ENCODE measurements at places on chromosomes 2 and 18.

DNA sequence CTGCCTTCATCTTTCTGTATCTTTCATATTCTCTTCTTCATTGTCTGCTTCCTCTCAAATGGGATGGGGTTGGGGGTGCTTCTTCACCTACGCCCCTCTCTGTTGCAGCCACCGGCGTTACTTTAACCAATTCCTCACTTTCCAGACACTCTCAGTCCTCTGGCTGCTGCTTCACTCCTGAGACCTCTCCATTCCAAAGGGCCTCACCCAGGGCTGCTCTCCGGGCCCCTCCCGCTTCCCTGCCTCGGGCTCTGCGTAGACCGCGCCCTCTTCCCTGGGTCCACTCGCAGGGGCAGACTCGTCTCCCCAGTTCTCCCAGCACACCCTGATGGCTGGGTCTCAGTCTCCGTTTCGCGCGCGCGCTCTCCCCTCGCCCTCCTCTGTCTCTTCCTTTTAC is 926 bp downstream of the SERPINB8 start:
- DNase-seq = no peak

DNA sequence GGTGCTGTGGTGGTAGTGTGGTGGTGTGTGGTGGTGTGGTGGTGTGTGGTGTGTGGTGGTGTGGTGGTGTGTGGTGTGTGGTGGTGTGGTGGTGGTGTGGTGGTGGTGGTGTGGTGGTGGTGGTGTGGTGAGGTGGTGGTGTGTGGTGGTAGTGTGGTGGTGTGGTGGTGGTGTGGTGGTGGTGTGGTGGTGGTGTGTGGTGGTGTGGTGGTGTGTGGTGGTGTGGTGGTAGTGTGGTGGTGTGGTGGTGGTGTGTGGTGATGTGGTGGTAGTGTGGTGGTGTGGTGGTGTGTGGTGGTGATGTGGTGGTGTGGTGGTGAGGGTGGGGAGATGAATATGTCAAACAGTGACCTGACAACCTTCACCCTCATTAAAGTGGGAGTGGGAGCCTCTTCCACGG is 55.6 kb upstream of the DLGAP1 start:
- no peak for DNase-seq

- DNase-seq = no peak
Measured at GRCh38 chr2:166775176-166775575, 113.1 kb upstream of the XIRP2 start.

DNA sequence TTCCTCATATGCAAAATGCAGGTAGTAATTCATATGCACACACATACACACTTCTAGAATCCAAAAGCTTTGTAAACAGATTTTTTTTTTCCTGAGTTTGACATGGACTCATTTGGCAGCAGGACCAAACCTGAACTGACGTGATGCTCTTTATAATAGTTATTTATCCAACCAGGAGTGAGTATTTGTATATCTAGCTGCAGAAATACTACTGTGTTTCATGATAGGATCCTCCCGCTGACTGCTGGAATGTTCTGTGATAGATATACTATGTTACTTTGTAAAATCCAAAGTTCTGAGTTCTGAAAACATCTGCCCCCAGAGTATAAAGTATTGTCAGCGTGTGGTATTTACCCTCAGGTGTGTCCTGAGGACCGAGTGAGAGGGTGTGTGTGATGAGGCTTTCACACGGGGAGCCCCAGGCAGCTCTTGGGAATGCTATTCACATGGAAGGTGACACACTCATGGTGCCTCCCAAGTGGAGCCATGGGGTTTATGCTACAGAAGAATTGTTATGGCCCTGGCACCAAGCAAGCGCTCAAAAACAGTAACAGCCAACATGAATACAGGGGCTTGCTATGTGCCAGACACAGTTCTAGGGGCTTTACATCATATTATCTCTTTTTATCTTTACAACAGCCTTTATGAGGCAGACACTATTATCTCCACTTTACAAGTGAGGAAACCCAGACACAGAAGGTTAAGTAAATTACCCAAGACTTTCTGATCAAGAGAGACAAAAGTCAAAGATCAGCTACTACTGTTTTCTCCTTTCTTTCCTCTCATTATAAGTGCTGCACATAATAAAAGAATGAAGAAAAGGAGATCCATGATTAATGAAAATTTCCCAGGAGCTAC is 16.7 kb upstream of the TXNDC2 start:
- no peak for DNase-seq

DNA sequence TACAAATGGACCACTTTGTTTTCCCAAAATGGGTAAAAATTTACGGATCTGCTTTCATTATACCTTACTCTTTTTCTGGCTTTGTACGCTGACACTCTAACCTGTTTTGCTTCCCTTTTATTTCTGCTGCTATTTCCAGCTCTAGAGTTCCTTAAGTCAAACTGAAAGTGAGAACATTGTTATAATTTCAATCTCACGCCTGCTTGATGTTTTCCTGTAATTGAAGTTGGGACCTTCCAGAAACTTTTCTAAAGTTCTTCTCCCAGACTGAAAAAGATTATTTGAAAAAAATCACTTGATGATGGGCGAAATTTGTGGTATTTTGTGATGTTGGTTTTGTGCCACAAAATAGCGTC is 1.8 kb downstream of the GLS start:
- no peak for DNase-seq

GRCh38 chr2:188746727-188747126 is 227.4 kb upstream of the COL3A1 start:
- DNase-seq = no peak

DNA sequence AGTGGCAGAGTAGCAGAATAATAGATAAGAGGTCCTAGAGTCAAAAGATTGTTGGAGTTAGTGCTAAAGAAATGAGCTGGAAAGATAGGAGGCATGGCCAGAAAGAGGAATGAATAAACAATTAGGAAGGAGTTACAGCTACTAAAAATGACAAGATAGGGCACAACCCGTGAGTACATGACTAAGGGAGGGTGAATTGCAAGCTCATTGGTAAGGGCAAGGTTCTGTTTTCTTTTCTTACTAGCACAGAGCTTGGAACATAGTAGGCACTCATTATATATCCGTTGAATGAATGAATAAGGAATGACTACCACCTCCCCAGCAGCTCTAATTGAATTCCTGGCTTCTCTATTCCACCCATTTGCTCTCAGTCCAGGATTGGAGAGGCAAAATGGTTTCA is 5.7 kb upstream of the MARCO start:
- DNase-seq = no peak

DNA sequence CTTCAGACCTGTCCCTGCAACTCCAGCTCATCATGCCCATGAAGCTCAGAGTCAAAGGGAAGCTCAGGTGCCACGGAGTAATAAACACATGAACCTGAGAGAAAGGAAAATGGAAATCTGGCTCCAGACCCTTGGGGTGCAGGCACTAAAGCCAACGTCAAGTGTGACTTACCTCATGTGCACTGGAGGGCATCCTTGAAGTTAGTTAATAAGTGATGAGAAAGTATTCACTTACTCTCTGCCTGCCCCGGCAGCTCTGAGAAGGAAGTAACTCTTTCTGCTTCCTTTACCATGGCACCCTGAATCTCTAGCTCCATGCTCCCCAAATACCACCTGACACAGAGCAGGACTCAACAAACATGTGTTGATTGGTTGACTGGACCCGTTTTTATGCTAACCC is 21.4 kb upstream of the AGAP1 start:
- DNase-seq = no peak

DNA sequence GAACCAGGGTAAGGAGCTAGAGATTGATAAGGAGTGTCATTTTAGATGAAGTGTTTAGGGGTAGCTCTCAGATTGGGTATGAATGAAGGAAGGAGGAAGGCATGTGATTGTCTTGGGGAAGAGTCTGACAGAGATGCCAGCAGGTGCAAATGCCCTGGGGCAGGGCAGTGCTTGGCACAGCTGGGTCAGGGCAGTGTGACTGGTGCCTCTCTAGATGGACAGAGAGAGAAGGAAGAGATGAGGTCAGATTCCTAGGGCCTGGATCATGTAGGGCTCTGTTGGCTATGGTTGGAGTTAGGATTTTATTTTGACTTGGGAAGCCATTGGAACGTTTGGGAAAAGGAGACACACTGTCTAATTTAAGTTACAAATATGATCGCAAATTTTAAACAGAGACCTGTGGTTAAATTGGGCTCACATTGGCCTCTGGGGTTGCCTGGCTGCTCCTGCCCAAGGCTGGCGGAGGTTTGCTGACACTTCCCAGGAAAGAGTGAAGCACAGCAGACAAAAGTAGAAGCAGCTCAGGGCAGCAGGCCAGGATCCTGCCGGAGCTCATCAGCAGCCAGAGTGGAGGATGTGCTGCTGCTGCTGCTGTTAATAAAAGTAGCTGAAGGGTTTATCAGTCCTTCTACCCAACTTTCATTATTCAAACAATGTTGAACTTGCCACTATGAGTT is 32.7 kb upstream of the FHL2 start:
- no peak for DNase-seq

- no peak for DNase-seq
Measured at GRCh38 chr2:199928226-199928625, 17.1 kb downstream of the C2orf69 start.

- DNase-seq = no peak
Measured at GRCh38 chr2:100524331-100524730, 38.5 kb upstream of the PDCL3 start.

GRCh38 chr18:58991167-58991798 is 126.6 kb downstream of the ZNF532 start:
- DNase-seq = no peak

GRCh38 chr2:20355131-20355530 is 4.5 kb upstream of the PUM2 start:
- no peak for DNase-seq

GRCh38 chr18:10927286-10927992 is 221.9 kb downstream of the PIEZO2 start:
- no peak for DNase-seq

GRCh38 chr2:191463790-191464189 is 214.1 kb upstream of the NABP1 start:
- DNase-seq = no peak

GRCh38 chr2:42916324-42916723 is 123.9 kb upstream of the HAAO start:
- no peak for DNase-seq

DNA sequence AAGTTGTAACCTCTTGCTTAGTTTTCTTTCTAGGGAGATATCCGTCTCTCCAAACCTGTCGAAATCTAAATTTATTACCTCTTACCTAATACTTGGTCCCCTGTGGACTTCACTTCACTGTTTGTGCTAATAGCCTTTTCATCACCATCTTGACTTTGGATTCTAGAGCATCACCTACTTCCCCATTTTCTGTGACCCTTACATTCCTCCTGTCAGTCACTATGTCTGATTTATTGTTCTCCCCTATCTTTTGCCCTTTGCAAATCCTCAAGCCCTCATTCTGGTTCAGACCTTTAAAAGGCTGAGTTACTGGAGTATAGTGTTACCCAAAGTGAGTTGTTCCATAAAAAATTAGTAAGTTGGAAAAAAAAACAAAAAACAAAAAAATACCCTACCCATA is 7.5 kb downstream of the MYO1B start:
- DNase-seq = no peak

DNA sequence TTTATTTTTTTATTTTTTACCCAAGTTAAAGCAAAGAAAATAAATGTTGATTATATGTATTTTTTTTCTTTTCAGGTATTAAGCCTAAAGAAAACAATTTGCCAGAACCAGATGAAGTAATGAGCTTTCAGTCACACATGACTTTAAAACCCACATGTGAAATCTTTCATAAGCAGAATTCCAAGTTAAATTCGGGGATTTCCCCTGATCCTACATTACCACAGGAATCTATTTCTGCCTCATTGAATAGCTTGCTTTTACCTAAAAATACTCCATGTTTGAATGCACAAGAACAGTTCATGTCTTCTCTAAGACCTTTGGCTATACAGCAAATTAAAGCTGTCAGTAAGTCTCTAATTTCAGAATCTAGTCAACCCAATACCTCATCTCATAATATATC is 26.6 kb downstream of the GEN1 start:
- no peak for DNase-seq

DNA sequence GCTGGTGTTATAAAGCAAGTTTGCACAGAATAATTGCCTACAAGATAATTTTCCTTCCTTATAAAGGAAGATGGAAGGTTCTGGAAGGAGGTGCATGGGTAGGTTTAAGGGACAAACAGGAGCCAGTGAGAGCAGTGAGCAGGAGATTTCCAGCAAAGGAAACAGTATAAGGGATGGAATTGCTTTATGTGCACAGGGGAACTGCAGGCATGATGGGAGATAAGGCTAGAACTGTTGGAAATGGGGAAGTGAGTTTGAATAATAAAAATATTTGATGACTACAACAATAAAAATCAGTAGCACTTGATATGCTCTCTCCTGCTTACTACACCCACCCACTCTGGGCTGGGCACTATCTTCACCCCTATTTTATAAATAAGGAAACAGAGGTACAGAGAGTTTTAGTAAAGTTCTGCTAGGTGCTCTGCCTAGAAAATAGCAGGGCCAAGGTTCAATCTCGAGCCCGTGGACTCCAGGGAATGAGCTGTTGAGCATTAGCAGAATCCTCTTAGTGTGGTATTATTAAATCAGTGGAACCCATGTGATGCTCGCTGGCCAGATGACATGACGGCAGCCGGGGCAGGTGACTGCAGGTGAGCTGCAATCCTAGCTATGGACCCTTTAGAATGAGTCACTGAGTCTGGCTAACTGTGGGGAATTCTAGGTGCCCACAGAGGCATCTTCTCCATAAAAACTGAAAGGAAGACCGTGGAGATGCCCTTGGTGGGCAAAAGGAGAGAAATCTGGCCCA is 302.5 kb downstream of the PIEZO2 start:
- DNase-seq = no peak

GRCh38 chr2:188971432-188971861 is 2.7 kb upstream of the COL3A1 start:
- DNase-seq = no peak

DNA sequence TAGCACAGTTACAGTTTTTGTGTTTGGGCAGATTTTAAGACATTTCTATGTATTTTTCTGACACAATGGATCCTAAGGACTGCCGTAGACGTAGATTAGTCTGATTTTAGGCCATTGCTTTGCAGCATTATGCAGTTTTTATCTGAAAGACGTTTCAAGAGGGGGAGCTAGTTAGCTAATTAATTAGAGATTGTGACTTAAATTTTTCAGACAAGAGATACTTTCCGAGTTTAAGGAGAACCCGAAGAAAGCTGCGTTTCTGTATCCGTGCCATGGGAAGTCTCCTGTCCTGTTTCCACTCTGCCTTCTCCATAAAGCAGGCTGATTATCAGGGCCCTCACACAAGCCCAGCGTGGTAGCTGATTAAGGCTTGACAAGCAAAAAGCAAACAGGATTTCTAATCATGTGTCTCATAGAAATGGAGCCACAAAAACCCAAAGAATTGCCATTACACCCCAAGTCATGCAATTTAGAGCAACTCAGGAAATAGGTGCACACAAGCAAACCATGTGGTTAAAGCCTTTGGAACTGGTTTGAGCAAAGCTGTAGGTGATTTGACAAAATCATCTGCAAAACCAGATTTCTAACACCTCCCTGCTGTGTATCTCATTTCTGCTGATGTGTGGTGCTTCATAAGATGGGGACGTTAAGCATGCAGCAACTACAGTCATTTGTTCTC is 808.1 kb downstream of the RNF144A start:
- no peak for DNase-seq

All from stimulated activated CD4-positive, alpha-beta T cell treated with anti-CD3 and anti-CD28 coated beads, Interleukin-15, amount 100 ng/mL, for 48 hours (primary cell).